ENCODE measurements at places on chromosomes 16 and 17.

DNA sequence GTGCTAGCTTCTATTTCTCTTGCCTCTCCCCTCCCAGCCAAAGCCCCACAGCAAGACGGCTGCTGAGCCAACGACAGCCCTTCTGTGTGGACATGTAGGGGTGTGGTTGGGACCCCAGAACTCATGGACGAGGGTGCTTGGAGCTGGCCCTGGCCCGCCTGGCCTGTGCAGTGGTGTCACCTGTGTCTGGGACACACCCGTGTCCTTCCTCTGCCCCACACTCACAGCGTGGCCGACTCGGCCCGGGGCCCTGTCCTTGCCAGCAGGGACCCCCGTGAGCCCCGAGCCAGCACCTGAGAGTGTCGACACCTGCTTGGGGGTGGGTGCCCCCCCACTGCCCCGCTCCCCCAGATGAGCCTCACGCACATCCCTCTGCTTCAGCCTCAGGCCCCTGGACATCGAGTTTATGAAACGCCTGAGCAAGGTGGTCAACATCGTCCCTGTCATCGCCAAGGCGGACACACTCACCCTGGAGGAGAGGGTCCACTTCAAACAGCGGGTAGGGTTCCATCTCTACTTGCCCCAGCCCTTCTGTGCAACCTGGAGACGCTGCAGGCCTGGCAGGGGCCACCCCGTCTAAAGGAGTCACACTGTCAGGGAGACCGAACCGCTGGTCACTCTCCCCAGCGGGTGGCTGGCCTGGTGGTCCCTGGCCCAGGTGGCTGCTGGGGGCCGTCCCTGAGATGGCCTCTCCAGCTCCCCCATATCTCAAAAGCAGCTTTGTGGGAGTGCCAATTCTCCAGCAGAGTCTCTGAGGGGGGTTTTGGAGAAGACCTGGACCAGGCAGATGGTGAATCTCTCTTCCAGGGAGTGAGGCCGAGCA, 349.8 kb downstream of the SEC14L1 start:
- no peak for DNase-seq

GRCh38 chr17:61658183-61658582, 67.2 kb upstream of the NACA2 start:
- no peak for DNase-seq

DNA sequence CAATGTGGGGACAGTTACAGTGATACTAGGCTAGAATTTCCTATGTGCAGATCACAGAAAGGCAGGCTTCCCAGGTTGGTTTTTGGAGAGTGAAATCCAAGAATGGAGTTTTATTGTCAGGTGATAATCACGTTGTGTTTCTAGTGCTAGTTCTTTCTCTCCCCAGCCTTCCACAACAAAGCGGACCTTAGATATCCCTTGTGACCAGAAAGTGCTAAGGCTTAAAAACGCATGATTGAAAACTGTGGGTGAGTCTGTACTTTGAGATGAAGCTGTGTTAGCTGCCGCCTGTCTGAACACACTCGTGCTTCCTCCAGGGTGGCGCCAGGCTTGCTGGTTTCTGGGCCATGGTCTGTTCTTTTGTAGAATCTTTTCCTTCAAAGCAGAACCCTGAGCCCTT, 52.1 kb downstream of the BANP start:
- DNase-seq = no peak

DNA sequence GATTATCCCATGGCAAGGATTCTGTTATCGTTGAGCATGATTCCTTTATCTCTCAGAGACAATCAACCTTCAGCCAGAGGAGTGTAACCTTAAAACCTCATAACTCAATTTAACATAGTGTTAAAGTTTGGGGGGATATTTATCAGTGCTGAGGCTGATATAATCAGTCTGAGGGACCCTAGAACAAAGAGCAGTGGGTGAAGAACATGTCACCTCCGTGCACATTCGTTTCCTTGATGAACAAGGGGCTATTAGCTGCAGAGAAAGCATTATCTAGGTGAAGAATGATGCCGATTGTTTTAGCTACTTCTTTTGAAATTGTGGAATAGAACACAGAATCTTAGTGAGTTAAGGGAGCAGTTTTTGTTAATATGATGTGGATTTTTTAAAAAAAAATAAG, 99.1 kb downstream of the SKAP1 start:
- DNase-seq = no peak

DNA sequence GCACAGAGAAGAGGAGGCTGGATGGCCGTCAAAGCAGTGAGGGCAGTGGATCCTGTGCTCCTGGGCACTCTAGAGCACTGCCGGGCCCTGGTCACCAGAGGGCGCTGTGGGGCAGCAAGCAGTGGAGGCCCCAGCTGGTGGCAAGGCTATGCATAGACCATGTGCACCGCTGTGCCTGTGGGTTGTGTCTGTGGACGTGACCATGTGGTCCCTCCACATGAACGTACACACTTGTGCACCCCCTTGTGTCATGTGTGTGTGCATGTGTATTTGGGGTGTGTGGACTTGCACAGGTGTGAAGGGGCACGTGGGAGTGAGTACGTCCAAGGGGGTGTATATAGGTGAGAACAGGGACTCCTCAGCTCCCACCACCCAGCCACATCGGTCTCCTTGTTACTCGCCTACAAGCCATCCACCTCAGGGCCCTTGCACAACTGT, 4.4 kb upstream of the MAP2K3 start:
- peak; percentile 87 for DNase-seq

DNA sequence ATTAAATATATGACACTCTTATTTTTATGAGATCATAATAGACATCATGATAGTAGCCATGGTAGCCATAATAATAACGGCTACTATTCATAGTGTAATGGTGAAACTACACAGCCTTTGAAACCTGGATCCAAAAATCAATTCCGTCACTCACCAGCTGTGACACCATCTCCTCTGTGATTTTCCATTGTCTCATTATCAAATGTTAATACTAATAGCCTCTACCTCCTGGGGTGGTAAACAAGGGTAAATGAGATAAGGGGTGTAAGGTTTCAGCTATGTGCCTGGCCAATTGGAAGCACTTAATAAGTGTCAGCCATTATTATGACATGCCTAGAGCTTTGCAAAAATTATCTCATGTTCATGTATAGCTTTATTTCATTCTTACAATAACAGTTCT, 88.6 kb downstream of the CACNG3 start:
- DNase-seq = no peak

DNA sequence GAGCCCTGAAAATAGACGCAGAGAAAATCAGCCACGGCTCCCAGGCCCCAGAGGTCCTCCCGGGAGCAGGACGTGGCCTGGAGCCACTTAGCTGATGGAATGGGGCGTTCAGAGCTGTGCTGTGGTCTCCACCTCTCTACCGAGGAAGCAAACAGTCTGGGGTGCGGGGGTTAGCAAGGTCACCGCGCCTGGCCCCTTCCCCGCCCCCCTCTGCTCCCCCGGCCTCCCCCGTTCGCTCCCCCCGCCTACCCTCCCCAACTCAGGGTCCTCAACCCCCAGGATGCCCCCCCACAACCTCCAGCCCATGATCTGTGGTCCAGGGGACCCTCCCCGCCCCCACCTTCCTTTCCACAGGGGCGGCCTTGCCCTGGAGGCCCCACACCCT, 20.6 kb upstream of the C1QTNF8 start:
- DNase-seq = no peak

All from stimulated activated CD4-positive, alpha-beta T cell treated with anti-CD3 and anti-CD28 coated beads, TNF-alpha, amount 100 ng/mL, for 4 hours (primary cell).